ENCODE measurements at places on chromosomes 7 and 10. TPM values are rescaled to one million over a fixed set of nuclear protein-coding genes. Genes with fewer than 3 reads are reported as not detected.

The GHRHR gene
- total RNA-seq, result 1.4 TPM

- DNase-seq, result no peak
Observed at GRCh38 chr10:15254808-15255648, 86.5 kb upstream of the NMT2 start.

The VPS37D gene
- 1.5 TPM for total RNA-seq

- no peak for DNase-seq
Observed at GRCh38 chr7:91557789-91558404, 293.7 kb downstream of the FZD1 start.

GRCh38 chr10:110423650-110424049 lies 74.1 kb upstream of the DUSP5 start:
- DNase-seq, result peak; percentile 57

GRCh38 chr7:130277763-130278643 lies 11.3 kb downstream of the CPA2 start:
- DNase-seq, result peak; percentile 77

All from aorta (tissue), 5 donors.